NCI-H187 (cell line): ENCODE measurements at places on chromosomes 1 and 21.

GRCh38 chr1:1135339-1136136 is 19.6 kb upstream of the C1orf159 start:
- no peak for DNase-seq

- no peak for DNase-seq
Measured at GRCh38 chr1:203522237-203522636, 28.3 kb downstream of the OPTC start.

DNA sequence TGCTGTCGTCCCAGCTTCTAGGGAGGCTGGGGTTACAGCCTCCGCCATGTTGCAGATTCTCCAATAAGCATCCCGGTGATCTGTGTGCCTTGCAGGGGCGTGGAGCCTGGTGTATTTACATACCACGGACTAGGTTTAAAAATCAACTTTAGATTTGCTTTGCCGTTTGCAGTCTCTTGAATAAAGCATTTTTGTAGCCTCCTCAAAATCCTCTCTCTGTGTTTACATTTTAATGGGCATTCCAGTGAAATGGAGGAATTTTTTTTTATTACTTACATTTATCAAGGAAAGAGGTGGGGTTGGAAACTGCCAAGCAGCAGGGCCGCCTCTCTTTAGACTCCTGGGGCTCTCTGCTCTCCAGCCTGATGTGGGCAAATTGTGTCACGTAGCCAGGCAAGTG is 437.5 kb upstream of the VAMP3 start:
- DNase-seq = no peak

- DNase-seq = no peak
Measured at GRCh38 chr1:229047161-229047839, 223.6 kb upstream of the RAB4A start.

DNA sequence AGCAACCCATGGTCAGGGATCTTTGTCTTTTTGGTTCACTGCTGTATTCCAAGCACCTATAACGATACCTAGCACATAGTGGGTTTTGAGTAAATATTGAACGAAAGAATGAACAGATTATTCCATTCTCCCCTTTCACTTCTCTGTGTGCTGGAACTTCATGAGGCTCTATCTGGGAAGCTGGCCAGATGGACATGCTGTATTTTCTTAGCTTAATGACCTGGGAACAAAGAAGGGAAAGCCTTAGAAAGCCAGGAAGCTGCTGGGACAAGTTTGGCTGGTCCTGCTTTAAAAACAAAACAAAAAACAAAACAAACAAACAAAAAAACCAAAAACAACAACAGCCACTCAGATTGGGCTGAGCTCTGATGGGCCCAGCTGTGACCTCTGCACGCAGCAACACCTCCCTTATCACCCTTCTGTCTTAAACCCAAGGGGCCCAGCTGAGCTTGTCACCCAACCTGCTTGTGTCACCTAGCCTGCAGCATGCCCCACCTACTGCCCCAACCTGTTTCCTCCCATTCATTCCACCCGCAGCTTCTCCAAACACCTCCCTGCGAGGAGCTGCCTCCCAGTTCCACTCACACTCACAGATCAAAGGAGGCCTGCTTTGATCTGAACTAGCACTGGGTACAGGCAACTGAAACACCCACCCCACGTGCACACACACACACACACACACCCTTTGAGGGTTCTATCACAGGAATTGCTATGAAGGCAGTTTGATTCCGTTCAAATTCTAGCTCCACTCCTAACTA is 37.1 kb downstream of the SLC30A1 start:
- no peak for DNase-seq

- DNase-seq = no peak
Measured at GRCh38 chr1:202015662-202015937, 5.2 kb downstream of the ELF3 start.

- DNase-seq = no peak
Measured at GRCh38 chr1:88595355-88596002, 88.6 kb upstream of the PKN2 start.

DNA sequence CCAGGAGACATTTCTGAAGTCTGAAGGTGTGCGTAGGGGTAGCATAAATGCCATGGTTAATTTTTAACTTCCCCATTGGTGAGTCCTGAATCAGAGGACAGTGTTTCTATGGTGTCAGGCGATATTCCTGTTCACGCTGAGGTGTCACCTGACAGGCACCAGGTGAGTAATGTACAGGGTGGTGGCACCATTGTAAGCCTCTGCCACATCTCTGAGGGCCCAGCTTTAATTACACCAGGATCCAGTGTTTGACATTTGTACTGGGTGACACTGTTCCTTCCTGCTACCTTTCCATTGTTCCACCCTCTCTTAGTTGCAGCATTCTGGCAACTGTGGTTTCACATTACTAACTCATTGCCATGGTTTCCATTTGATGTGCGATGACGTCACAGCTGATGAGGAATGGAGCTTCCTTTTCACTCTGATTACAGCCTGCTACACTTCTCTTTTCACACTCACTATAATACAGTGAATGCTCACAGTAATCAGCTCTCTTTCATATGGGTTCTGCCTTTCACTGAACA is 40.6 kb upstream of the MARK1 start:
- no peak for DNase-seq

DNA sequence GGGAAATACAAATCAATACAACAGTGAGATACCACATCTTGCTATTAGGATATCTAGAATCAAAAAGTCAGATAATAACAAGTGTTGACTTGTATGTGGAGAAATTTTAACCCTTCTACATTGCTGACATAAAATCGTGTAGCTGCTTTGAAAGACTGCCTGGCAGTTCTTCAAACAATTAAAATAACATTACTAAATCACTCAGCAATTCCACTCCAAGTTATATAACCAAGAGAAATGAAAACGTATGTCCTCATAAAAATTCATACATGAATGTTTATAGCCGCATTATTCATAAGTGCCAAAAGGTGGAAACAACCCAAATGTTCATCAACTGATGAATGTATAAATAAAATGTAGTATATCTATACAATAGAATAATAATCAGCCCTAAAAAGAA is 164.6 kb downstream of the RASAL2 start:
- DNase-seq = no peak
